Stimulated activated CD4-positive, alpha-beta T cell treated with anti-CD3 and anti-CD28 coated beads, TNF-alpha, amount 100 ng/mL, for 1 hour (primary cell): ENCODE measurements at places on chromosomes 12 and 14.

DNA sequence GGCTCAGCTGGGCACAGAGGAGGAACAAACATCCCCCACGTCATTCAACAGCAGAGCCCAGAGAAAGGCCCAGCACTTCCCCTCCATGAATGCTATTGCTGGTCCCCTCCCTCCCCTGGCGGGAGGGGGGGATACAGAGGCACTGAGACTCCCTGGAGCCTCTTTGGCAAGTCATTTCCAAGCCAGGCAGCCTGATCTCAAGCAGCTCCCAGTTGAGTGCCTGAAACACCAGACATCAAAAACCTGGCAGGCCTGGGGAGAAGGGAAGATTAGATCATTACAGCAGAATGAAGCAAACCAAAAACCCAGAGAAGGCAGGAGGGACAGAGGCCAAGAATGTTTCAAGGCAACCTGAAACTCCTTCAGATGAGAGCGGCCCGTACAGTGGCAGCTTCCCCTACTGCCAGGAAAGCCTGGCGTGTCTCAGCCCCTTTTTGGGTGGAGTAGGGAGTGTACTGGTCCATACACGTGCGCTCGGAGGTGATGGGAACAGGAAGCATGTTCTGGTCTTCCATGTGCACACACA lies 92.1 kb downstream of the LRRC74A start:
- no peak for DNase-seq

DNA sequence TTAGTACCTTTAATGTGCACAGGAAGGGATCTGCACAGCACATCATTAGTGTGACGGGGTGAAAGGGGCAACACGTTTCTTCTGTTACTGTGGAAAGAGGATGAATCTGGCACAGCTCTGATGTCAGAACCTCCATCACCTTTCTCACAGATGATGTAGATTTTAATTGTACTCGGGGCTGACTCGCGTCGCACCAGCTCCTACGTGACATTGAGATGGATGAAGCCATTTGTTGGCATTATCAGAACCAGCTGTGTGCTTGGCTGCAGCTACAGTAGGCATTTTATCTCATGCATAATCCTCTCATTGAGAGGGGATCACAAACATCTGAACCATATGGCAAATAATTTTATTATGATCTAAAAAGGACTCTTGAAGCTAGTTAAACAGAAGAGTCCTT lies 173.6 kb downstream of the PDZRN4 start:
- DNase-seq = no peak

GRCh38 chr14:105300542-105301102 lies at the start of gene BRF1:
BRF1 (minus strand) TSS chr14:105301001; CDS start chr14:105300629, 372 bp downstream.
- peak; percentile 96 for DNase-seq

DNA sequence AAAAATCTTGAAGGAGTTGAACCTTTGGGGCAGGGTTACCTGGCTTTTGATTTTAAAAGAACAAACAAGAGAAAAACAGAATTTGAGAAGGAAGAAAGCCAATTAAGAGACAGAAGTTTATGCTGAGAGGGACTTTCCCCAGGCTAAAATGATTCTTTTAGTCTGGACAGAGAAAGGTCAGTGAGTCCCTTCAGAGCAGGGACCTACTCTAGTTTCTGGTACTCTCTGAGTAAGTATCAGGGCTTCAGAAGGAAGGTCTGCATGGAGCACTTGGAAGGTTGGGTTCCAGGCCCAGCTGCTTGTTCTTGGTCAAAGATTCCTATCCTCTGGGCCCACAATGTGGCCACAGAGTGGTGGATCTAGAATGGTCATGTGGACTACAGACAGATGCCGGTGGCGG lies 59.6 kb downstream of the KLRG1 start:
- DNase-seq = no peak

DNA sequence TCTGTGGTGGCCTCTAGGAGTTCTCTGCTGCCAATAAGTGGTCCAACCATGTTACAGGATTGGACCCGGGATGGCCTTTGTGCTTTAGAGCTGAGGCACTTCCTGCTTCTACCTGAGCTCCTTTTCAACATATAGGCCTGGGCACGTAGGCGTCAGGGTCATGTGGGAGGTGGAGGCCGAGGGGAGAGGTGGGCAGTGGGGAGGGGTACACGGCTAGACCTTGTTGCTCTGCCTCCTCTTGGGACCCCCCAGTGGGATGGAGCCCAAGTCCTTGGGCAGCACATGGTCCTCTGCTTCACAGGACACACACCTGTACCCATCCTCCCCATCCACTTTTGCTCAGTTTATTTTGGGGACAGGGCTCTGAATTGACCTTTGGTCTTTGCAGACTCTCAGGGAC lies 7.4 kb downstream of the RBP5 start:
- DNase-seq = no peak

- DNase-seq = no peak
Measured at GRCh38 chr12:6821591-6822425, at the start of gene GPR162. GPR162 (plus strand) TSS chr12:6821821; CDS start chr12:6823899, 2,078 bp downstream.

GRCh38 chr12:28905220-28905955 lies 243.7 kb upstream of the FAR2 start:
- DNase-seq = no peak

GRCh38 chr12:27651201-27651600 lies 45.0 kb upstream of the REP15 start:
- DNase-seq = no peak

- DNase-seq = no peak
Measured at GRCh38 chr12:96034621-96035282, 635 bp downstream of the LTA4H start.

DNA sequence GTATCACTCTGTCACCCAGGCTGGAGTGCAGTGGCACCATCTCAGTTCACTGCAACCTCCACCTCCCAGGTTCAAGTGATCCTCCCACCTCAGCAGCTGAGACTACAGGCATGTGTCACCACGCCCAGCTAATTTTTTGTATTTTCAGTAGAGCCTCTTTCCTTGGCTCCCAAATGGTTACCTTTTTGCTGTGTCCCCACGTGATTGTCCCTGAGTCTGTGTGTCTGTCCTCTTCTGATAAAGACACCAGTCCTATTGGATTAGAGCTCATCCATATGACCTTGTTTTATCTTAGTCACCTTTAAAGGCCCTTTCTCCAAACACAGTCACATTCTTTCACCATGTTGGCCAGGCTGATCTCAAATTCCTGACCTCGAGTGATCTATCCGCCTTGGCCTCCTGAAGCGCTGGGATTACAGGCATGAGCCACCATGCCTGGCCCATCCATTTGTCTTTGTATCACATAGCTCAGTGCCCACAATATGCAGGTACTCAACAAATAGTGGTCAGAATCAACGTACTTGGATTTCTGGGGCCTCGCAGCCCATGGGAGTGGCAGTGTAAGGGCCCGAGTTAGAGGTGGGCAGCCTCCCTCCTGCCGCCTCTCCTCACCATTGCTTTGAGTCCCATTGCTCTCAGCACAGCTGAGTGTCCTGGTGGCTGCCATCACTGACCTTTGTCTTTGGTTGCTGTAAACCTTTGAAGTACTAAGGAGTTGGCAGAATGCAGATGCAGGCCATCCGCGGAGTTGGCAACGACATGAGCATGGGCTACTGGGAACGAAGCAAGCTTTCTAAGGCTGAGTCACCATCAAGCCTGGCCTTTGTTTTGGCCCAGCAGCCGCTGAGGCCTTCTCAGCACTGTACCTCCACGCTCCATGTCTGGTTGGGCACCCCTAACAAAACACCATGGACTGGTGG lies 9.3 kb downstream of the TPCN1 start:
- DNase-seq = no peak

- no peak for DNase-seq
Measured at GRCh38 chr14:56817396-56817921, 7.2 kb upstream of the OTX2 start.
